CD8-positive, alpha-beta T cell (primary cell): ENCODE measurements at places on chromosomes 12 and 14. TPM values are rescaled to one million over a fixed set of nuclear protein-coding genes. Genes with fewer than 3 reads are reported as not detected.

Gene PTCSC3
- not detected for total RNA-seq

DNA sequence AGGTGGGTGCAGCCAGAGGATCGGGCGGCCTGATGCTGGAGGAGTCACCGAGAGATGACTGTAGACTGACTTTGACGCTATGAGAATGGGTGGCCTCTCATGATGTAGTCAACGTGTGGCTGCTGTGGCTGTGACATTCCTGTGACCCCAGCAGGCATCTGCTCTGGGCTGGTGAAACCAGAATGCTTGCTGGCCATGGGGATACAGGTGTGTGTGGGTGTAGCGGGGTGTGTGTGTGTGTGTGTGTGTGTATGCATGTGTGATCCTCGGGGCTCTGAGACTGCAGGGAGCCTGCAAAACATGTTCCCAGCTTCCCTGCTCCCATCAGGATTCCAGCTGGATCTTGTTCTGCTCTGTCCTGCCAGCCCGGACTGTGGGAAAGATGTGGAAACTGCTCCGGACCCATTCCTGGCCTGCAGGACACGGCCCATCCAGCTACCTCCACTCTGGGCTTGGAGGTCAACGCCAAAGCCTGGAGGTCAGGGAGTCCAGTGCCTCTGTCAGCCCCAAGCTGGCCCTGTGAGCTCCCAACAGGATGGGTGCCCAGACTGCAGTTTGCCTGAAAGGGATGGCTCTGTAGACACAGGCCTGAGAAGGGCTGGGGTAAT lies 18.8 kb upstream of the HHIPL1 start:
- no peak for DNase-seq

- no peak for DNase-seq
Observed at GRCh38 chr12:89236237-89236636, 116.1 kb downstream of the DUSP6 start.

DNA sequence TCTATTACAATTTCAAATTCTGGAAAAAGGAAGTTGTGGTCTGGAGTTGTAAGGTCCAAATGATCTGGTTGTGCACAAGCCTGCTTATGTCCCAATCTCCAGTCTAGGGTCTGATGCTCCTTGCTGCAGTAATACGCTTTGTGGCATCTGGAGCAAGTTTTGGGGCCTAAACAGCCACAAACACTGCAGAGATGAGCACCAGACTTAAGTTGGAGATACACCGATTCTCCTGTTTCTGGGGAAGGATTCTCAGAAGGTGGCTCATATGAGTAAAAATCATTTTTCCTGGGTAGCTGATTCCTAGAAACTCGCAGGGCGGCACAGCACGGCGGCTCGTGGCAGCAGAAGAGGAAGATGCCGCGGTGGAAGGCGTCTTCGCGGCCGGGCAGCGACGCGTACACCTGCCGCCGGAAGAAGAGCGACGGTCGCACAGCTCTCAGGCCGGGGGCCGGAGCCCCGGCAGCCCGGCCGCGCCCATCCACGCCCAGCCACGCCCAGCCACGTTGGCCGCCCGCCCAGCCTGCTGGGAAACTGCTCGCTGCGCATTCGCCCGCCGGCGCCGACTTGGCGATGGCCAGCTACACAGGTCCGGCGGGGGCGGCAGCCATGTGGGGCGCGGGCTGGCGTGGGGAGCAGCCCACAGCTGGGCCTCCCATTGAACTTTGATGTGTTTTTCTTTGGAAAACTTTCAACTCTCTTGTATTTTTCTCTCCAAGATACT lies 129.0 kb downstream of the ASCL4 start:
- DNase-seq: no peak

Gene ZNF705A
- not detected for total RNA-seq

DNA sequence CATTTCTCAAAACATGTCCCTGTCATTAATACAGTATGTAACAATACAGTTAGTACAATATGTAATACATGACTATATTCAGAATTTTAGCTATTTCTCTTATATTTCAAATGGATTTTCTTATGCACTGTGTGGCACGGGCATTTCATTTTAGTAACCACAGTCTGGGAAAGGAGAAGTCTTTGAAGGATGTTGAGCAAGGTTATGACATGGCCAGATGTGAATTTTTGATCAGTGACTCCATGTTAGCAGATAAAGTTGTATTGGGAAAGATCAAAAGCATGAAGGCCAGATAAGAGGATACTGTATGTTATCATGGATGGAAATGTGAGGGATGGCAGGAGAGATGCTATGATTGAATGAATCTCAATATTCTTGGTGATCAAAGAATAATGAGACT lies 285.2 kb downstream of the NAV3 start:
- no peak for DNase-seq

DNA sequence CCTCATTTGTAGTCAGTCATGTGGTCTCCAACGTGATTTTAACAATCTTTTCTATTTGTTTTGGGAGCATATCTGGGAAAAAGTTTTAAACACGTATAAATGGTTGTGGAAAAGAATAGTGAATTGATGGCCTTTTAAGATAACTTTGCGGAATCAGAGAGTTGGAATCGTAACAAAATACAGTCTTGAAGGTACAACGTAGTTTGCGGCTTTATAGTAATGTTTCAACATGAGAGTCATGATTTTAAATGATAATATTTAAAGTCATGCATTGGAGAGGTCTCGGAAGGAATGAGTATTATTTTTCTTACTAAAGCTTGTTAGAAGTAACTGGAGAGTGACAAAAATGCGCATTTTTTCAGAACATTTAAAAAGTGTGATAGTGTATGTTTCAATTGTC lies 1.6 kb downstream of the AEBP2 start:
- no peak for DNase-seq

GRCh38 chr12:40616383-40616915 lies 75.8 kb upstream of the CNTN1 start:
- no peak for DNase-seq

Gene OR4K1
- total RNA-seq: not detected
